ENCODE measurements at places on chromosomes 11 and 22. TPM values are rescaled to one million over a fixed set of nuclear protein-coding genes. Genes with fewer than 3 reads are reported as not detected.
A peak's percentile ranks its signal among the peaks of the same experiment; 100 is the strongest.

Gene THAP7
- total RNA-seq: 42.4 TPM

Gene ANO5
- total RNA-seq: 17.5 TPM

Gene CRYBA4
- total RNA-seq: not detected

GRCh38 chr11:59175091-59175501 lies 3.2 kb downstream of the DTX4 start:
- peak; percentile 79 for DNase-seq

Gene CRYBB2
- not detected for total RNA-seq

Gene LARGE2
- total RNA-seq: not detected

DNA sequence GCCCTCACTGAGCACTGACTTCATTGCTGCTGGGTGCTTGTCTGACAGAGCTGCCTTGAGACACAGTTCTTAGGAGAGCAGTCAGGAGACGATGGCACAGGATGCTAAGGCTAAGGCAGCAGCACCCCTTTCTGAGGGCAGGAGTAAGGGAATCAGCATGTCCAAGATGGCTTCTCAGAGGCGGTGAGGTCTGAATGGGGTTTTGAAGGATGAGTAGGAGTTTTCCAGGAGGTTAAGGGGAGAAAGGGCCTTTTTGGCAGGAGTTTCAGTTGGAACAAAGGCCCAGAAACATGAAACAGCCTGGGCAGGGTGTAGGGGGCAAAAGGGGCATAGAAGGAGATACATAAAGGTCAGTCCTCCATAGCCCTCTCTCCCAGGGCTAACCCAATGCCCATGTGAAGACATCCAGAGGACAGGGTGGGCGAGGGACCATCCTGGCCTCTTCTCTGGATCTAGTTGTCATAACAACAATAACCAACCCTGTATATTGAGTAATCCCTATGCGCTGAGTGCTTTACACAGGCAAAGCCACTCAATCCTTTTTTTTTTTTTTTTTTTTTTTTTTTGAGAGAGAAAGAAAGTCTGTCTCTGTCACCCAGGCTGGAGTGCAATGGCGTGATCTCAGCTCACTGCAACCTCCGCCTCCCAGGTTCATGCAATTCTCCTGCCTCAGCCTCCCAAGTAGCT lies 19.0 kb downstream of the CYTH4 start:
- DNase-seq: no peak

DNA sequence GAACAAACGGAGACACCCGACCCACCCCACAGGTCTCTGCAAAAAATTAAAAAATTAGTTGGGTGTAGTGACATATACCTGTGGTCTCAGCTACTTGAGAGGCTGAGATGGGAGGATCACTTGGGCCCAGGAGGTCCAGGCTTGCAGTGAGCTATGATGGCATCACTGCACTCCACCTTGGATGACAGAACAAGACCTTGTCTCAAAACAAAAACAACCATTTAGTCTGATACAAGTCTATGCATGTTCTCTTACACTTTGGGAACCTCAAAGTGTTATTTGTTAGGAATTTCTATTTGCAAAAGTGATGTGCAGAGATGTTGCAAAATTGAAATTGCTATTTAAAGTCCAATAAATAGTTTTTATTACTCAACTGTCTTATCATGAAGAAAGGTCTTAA lies 14.3 kb downstream of the ATG13 start:
- no peak for DNase-seq

DNA sequence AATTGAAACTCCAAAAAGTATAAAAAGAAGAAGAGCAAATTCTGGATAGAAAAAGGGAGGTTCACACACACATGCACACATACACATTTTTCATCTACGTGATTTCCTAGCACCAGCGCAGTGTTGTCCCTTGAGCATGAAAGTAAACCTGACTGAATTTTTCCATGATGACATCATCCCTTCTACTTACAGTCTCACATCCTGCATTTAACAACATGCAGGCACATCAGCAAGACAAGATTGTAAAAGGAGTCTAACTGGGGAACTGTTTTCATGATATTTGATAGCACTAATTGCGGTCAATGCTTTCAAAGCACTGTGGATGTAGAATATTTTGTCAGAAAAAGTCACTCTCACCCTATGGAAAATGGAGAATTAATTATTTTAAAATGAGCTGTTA lies 36.6 kb downstream of the GAS2 start:
- no peak for DNase-seq

GRCh38 chr11:72239313-72239848 lies 4.6 kb downstream of the PHOX2A start:
- no peak for DNase-seq

DNA sequence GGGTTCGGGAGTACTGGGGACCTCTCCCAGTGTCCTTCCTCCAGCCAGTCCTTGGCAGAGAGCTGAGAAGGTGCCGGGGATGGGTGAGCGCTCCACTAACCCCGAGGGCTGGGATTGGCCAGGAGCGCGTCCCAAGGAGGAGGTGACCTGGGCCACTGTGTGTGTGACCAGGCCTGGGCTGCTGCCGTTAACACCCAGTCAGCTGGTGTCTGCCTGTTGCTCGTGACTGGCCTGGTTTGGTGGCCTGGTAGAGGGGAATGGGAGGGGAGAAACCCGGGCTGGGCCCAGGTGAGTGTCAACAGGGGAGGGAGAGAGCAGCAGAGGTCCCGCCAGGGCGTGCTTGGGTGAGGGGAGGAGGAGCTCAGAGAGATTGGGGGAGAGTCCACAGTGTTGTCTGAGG lies 29.9 kb upstream of the GRAMD4 start:
- DNase-seq: no peak

DNA sequence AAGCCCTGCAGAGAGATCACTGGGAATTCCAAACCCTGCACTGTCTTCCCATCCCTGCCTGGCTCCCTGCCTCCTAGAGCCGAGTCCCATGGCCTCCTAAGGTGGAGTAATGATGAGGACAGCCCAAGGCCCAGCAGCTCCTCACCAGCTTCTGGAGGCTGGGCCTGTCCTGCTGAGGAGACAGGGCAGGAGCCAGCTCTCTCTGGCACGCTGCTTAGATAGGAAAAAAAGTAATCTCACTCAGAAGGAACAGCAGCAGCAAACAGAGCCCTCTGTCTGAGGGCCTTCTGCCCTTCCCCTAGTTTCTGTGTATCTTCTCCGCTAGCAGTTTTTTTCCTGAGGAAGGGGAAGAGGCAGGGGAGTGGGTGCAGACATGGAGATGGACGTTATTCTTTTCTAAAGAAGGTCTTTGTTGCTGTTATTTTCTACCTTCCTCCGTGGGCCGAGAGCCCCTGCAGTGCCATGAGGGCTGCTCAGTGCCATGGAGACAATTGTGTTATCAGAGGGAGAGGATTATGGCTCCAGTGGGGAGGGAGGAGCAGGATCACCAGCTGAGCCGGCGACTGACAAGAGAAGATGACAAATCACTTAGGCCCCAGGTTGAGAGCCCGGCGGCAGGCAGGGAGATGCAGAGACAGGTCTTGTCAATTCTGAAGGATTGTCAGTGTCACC lies 315.3 kb downstream of the BUD13 start:
- DNase-seq: no peak

Gene MS4A5
- not detected for total RNA-seq

GRCh38 chr11:11732116-11732515 lies 109.7 kb upstream of the USP47 start:
- DNase-seq: no peak

Gene APOBEC3B
- total RNA-seq: not detected

GRCh38 chr22:49963647-49964026 lies 3.1 kb downstream of the PIM3 start:
- DNase-seq: no peak

- DNase-seq: no peak
Observed at GRCh38 chr22:48258064-48258701, 1495.7 kb downstream of the TBC1D22A start.

GRCh38 chr11:24413391-24413790 lies 83.5 kb upstream of the LUZP2 start:
- no peak for DNase-seq

Gene MS4A6E
- total RNA-seq: not detected

Gene RRP8
- 12.4 TPM for total RNA-seq

DNA sequence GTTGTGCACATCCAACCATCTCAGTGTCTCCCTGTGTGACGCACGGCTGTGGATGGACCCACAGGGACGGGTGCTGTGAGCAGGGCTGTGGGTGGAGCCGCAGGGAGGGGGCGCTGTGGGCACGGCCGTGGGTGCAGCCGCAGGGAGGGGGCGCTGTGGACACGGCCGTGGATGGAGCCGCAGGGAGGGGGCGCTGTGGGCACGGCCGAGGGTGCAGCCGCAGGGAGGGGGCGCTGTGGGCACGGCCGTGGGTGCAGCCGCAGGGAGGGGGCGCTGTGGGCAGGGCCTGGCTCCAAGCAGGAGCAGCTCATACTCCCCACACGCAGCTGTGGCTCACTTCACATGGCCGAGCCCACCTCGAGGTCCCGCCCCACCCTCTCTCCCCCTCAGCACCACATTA lies 6.0 kb upstream of the MAPK11 start:
- no peak for DNase-seq

Gene PATE2
- total RNA-seq: not detected

DNA sequence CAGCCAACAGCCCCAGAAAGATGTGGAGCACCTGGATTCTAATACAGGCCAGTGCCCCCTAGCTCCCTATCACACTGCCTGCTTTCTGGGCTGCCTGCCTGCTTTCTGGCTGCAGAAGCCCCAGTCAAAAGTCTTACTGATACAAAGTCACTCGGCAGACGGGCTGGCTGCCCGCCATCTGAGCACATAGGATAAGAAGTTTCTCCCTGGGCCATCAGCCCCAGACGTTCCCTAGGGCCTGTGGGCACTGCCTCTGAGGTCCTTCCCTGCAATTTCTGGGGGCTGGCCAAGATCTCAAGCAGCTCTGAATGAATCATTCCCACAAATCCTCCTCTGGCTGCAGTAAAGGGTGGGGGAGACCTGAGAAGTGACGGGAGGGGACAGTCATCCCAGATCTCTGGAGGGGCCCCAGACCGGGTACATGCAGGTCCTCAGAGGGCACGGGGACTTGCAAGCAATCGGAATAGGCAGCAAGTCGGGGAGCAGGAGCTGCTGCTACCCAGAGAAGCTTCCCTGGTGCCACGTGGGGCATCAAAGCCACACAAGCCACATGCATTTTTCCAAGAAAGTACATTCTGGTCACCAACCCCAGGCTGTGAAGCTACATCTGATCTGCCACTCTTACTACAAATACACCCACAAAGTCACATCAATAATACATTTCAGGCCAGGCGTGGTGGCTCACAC lies 4.7 kb downstream of the TPST2 start:
- DNase-seq: no peak

Gene RAB39A
- total RNA-seq: 0.69 TPM

DNA sequence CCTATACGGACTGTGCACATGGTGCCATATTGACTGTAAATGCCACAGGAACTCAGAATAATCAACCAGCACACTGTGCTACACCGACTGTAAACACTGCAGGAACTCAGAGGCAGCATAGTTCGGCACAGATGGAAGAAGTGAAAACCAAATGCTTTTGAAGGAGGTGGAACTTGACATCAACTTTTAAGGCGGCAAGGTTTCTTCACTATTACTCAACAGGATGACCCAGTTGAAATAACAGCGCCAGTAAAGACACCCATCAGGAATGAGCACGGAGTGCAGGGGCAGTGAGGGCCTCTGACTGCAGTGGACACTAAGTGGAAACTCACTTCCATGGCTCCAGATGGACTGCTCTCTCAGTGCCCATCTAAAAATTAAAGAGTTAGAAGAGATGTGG lies 15.7 kb downstream of the TESMIN start:
- DNase-seq: no peak

Gene ZC3H12C
- total RNA-seq: 33.6 TPM

DNA sequence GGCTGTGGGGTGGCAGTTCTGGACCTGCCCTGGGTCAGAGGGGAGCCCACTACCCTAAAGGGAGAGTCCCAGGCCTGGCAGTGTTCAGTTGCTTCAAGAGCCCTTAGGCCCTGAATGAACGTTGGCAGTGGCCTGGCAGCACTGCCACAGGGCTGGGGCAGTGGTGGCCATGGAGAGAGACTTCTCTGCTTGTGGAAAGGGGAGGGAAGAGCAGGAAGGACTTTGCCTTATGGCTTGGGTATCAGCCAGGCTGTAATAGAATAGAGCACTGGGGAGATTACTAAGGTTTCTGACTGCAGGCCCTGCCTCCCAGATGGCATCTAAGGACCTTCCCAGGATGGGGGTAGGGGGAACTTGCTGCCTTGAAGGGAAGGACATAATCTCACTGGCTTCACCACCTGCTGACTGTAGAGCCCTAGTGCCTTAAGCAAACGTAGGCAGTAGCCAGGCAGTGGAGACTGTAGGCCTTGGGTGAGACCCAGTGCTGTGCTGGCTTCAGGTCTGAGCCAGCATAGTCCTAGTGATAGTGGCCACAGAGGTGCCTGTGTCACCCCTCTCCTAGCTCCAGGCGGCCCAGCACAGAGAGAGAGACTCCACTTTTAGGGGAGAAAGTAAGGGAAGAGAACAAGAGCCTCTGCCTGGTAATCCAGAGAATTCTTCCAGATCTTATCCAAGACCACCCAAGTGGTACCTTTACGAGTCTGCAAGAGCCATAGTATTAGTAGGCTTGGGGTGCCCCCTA lies 27.6 kb downstream of the PLA2G6 start:
- DNase-seq: no peak

DNA sequence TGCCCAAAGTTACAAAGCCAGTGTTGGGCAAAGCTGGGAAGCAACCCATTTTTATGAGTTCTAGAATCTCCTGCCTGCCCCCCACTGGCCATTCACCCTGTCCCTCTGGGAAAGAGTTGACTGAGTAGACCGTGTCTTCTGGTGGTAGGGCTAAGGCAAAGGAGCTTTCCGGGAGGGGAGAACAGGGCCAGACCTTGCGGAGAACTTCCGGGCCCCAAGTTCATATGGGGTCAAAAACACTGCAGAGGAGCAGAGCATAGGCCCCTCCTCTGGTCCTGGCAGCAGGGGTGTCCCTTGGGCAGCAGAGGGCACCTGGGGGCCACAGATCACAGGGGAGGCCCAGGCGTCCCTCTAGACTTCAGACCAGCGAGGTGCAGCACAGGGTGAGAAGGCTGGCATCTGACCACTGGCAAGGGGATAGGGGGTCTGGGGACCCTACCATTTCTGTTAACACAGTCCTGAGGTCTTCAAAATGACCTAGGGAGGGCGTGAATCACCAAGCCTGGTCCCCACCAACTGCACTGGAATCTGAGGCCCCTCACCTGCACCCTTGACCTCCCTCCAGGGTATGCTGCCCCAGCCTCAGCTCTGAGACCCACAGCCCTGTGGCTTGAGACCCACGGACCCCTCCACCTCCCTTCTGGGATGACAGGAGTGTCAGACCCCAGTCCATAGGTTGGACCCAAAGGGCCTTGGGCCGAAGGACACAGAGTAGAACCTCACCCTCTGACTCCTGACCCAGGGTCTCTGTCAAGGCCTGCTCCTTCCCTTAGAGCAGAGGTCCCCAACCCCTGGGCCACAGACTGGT lies 1.3 kb upstream of the ARAP1 start:
- no peak for DNase-seq

DNA sequence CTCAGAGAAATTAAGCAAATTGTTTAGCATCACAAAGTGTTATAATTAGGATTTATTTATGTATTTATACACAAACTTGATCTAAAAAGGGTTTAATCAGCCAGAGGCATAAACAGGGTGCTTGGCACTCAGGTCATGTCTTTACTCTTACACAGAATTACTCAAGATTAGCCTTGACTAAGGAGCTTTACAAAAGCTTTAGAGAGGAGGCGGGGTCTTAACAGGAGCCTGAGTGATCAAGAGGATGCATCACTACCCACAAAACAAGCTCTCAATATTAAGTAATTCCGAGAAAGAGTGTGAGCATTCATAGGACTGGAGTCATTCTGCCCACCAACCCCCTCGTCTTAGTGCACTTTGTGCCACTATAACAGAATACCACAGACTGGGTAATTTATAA lies 103.0 kb downstream of the SPATA19 start:
- DNase-seq: no peak
